NCI-H2081 treated with DMSO at 0.1 percent for 48 hours (cell line): ENCODE measurements at places on chromosomes 4 and X.

- no peak for DNase-seq
Measured at GRCh38 chrX:149916745-149917392, 12.5 kb upstream of the HSFX4 start.

DNA sequence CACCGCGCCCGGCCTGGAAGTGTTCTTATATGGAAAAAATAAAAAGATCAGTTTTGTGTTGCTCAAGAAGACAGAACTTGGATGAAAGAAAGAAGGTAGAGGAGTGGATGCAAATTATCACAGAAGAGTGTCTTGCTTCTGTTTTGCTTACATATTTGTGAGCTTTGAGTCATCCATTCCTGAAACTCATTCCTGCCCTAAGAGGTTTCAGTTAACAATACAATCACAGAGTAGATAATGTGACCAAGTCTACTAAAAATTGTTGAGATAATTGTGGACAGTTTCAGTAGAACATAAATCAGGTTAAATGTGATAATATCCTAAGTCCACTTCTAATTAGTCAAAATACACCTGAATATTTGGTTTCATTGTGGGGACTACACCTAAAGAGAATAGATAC lies 26.4 kb upstream of the LRCH2 start:
- no peak for DNase-seq

DNA sequence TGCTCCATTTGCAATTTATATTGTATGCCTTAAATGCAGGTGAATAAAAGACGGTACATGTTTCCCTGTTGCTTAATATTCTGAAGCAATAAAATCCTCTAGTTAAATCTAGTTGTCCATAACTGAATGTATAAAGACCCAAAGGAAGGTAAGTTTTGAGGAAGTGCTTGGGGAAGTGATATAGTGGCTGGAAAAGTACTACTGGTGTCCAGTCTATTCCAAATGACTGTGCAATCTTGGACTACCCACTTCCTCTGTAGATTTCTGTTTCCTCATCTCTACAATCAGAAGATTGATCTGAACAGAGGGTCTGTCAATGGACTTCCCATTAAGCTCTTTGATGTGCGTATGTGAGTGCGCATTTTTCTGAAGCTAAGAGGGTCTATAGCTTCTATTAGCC lies 17.0 kb downstream of the SNCA start:
- no peak for DNase-seq

DNA sequence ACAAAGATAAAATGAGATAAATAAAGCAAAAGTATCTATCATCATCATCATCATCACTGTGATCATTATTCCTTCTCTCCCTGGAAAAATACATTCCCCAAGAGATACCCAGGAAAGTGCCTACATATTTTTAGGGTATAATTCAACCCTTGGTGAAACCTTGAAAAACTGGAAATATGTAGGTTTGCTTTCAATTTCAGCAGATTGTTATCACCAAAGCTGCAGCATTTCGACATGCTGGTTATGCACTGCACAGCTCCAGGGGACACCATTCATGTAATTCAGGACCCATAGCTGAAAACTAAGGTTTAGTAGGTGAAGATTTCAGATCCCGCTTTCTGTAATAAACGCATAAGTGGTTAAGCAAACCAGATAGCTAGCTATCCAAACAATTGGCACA lies 28.4 kb upstream of the FBXW7 start:
- no peak for DNase-seq

DNA sequence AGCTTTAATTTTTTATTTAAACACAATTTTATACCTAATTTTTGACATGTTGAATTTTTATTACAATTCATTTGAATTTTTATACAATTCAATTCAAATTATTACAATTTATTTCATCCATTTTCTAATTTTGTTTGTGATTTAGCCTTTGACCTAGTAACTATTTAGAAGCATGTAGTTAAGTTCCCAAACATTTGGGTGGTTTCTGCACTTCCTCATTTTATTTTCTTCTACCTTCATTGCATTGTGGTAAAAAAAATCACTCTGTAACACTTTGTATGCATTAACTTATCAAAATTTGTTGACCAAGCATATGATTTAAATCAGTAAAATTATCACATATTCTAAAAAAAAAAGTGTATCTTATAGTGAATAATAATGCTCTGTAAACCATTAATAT lies 928.9 kb downstream of the ARAP2 start:
- no peak for DNase-seq

GRCh38 chr4:8165374-8165896 lies 6.8 kb upstream of the ABLIM2 start:
- no peak for DNase-seq

DNA sequence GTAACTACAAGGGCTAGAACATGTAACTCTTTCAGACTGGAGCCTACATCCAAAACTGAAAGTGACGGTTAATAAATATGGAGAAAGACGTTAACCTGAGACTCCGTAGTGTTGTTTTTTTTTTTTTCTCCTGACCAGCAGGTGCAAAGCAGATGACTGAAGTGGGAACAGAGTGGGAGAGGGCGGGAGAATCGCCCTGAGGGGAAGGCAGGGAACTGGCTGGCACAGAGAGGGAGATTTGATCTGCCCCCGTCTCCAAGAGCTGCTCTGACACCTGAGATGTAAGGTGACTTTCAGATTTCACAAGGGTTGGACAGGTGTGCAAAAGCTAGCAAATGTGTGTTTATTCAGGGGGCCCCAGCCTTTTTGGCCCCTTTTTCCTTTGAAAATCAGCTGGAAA lies 180.2 kb downstream of the PALLD start:
- DNase-seq: no peak

DNA sequence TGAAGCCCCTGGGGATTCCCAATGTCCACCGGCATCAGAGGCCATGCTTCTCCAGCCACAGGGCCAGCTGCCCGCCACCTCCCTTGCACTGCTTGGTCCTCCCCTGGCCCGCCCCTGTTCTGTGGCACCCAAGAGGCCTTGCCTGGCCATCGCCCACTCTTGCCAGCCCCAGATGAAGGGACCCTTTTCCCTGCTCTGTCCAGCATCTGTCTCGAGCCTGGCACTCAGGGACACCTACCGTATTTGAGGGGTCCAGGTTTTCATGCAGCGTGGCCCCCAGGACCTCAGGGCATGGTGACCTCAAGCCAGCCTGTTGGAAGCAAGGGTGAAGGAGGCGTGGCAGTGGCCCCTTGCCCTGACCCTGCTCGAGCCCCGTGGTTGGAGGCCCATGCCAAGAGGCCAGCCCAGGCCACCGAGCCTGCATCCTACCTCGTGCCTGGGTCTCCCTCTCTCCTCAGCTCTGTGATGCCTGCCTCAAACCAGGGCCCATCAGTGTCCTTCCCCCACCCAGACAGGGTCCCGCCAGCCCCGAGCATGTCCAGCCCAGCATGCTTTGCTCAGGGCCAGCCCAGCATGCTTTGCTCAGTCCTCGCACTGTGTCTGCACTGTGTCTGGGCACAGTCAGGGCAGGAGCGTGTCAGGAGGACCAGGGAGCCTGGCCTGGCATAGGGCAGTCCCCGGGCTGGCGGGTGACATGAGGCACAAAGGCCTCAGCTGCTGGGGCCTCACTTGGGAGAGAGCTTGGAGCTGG lies 14.3 kb upstream of the FGFR3 start:
- DNase-seq: no peak

DNA sequence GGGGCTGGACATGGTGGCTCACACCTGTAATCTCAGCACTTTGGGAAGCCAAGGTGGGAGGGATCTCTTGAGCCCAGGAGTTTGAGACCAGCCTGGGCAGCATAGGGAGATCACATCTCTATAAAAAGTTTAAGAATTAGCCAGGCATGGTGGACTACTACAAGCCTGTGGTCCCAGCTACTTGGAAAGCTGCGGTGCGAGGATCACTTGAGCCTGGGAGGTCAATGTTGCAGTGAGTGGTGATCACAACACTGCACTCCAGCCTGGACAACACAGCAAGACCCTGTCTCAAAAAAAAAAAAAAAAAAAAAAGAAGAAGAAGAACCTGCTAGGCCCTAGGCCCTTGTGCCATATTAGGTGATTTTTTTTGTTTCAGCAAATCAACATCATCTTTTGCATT lies 12.2 kb downstream of the SRD5A3 start:
- no peak for DNase-seq

DNA sequence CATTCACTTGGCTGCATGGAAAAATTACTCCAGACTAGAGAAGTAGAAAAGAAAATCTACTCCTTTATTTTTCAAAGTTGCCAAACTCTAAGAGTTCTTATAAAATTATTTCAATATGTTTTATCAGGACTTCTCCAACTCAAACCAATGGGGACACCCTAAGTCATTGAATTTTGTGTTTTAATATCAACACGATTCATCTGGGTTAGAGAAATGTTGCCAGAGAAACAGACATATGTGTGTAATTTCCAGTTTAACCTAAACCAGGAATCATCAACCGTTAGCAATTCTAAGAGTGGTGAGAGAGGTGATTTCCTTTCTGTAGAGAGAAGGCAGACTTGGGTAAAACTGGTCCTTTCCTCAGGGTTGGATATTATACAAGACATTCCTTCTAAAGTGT lies 291.8 kb downstream of the LDB2 start:
- no peak for DNase-seq

DNA sequence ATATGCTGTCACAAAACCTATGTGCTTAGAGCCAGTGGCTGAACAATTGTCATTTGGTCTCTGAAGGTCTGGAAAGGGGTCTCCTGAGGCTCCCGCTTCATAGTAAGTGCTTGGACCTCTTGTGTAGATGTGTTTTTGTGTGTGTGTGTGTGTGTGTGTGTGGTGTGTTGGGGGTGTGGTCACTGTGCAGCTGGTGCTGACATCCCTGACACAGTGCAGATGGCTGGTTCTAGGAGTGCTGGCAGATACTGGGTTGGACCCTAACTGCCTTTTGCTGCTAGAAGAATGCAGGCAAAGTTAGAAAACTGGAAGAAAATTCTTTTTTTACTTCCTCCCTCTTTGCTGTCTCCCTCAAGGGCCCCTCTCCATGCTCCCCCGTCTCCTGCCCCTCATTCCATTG lies 1872.6 kb downstream of the ARAP2 start:
- DNase-seq: no peak

DNA sequence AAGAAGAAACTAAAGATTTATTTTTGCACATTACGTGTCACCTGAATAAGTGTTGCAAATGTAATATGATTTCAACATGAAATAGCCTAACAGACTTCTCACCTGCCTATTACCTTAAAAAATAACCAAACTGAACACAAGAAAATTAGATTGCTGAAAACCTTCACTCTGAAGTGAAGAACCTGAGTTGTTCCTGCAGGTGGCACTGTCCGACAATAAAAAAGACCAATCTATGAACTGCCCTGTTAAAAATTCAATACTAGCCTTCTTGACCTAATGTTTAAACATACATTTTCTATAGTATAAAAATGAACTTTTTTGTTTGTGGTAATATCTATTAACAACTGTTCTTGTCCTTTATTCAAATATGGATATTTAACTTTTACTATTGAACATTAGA lies 69.2 kb upstream of the PNPLA4 start:
- DNase-seq: peak; percentile 10

- no peak for DNase-seq
Measured at GRCh38 chr4:75497133-75497532, 17.1 kb downstream of the RCHY1 start.

GRCh38 chr4:159376289-159376688 lies 273.4 kb downstream of the RAPGEF2 start:
- DNase-seq: no peak

DNA sequence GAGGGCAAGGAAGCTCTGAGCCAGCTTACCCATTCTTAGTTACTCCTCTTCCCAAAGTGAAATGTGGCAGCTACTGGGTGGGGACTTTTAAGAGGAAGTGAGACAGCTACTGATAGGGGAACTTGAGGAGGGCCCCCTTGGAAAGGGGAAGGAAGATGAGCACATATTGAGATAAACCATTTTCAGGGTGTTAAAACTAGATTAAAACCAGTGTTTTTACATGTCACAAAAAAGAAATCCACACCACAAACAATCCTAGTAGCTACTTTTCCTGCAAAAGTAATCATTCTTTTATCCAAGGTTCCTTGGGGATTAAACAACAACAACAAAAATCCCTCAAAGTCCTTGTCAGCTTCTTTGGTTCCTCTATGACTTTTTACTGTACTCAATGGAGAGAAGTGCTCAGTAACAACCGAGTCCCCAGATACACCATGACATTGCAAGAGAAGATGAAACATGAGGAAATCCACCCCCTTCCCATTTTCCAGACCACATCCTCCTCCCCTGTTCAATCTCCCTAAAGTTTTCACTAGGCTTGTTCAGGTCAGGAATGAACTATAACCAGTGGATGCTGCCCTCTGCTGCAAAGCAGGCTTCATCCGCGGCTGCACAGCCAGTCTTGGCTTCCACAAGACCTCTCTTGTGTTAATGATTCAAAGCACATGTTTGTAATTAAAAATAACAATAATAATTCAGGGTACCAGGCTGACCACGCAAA lies 113.5 kb upstream of the TMEM164 start:
- no peak for DNase-seq

GRCh38 chr4:167581449-167581965 lies 347.2 kb upstream of the SPOCK3 start:
- DNase-seq: no peak

- DNase-seq: no peak
Measured at GRCh38 chrX:118698516-118699170, 28.8 kb upstream of the IL13RA1 start.

DNA sequence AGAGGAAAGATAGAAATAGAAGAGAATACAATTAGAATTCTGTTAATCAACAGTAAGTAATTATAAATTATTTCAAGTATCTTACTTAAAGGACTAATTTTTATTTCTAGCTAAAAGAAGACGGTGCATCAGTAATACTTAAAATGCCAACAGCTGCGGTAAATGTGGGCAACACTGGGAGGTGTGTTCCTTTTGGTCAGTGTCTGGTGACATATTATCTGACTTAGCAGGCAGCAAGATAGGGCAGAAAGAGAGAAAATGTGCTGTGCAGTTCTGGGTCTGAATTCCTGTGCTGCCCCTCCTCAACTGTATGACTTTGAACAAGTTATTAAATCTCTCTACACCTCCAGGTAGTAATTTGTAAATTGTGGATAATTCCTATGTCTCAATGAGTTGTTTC lies 120.6 kb downstream of the ZNF827 start:
- no peak for DNase-seq

DNA sequence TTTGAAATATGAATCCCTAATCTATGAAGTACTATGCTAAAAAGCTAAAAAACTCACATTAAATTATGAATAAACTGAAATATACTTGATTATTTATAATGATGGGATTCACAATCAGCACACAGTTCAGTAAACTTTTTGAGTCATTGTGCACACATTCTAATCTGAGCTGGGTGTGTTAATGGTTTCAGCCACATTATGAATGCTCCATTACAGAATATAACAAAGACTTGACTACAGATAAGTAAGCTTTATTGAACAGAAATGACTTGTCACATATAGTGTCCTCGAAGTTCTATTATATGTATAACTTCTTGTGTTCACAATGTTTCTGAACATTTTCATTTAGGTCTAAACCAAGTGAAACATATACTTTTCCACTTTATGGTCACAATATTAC lies 1649.9 kb upstream of the IGFBP7 start:
- DNase-seq: no peak
